GM04503 (cell line): ENCODE measurements at places on chromosomes 3 and 15.

GRCh38 chr15:33722005-33722672 is 246.2 kb upstream of the CHRM5 start:
- DNase-seq, result no peak

- DNase-seq, result no peak
These were observed 24.8 kb downstream of the SERP1 start for GRCh38 chr3:150521463-150521862.

GRCh38 chr3:179542375-179542774 is 20.4 kb upstream of the ACTL6A start:
- DNase-seq, result no peak

- DNase-seq, result no peak
These were observed 50.9 kb downstream of the BOC start for GRCh38 chr3:113262304-113262665.

DNA sequence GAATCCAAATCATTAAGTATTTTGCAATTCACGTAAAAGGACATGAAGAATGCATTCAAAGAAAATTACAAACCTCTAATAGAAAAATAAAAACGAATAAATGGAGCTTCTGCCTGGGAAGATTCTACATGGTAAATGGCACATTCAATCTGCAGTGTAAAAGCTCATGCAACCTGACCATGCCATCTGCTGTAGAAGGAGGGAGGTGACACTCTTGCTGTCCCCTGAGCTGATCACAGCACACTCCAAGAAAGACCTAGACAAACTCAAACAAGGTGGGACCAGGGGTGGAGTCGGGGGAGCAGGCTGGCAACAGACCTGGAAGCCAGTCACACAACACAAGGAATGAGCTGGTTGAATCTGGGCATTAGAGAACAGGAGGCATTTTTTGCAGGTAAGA is 101.8 kb downstream of the BDH1 start:
- no peak for DNase-seq

GRCh38 chr3:29972320-29972993 is 633.9 kb upstream of the TGFBR2 start:
- DNase-seq, result peak; percentile 78

DNA sequence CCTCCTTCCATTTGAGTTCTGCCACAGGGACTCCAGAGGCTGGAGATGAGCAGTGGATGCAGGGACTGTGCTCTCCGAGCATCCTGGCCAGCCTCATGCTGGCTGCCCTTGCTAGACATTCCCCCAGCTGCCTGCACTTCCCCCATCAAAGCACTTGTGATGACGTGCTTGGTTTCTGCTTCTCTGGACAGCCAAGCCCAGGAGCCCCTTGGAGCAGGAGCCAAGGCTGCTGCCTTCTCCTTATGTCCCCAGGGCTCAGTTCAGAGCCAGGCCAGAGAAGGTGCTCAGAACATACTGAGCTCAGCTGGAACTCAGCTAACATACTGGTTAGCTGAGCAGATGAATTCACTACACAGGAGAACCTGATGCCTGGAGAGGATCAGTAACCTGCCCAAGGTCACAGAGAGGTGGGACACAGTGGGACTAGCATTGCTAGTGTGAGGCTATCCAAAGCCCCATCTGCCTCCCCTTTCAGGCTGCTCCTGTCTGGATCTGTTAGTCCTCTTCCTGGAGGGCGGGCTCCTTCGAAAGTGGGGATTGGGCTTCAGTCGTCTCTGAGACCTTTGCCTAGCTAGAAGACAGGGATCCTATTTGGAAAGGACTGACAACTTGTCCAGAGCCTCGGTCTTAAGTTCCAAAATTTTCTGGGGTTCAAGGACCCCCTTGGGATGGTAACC is 4.3 kb downstream of the PCBP4 start:
- DNase-seq, result no peak

DNA sequence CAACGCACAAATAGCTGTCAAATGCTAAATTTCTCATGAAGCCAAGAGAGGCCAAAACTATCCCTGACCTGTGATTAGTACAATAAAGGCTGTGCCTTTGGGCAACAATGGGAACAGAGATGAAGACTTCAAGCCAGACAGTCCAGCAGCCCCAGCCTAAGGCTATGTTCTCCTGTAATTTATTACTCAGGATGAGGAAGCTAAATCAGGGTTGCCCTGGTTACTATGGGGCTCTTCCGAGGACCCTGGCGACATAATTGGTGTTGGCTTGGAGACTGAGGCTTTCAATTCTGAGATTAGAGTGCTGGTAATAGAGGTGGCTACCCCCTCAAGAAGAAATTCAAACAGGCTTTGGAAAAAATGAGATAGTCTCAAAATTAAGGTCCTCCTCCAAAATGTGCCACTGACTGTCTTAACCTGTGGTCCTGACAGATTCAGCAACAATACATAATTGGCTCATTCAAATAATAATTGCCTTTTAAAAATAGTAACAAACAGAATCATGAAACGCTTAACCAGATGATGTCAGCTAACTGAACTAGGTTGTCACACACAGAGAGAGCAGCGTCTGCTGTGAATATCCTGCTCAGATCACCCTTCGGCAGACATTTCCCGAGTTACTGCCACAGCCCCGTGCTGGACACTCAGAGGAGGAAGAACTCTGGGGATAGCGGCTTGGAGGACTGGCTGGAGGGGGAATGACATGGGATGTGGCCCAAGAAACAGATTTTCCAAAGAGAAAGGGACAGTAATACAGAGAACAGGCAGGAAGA is 43.0 kb downstream of the NSMCE3 start:
- no peak for DNase-seq

GRCh38 chr3:123396171-123397049 is 52.5 kb downstream of the ADCY5 start:
- DNase-seq, result no peak

GRCh38 chr3:123048480-123049237 is 18.2 kb upstream of the PDIA5 start:
- DNase-seq, result no peak

DNA sequence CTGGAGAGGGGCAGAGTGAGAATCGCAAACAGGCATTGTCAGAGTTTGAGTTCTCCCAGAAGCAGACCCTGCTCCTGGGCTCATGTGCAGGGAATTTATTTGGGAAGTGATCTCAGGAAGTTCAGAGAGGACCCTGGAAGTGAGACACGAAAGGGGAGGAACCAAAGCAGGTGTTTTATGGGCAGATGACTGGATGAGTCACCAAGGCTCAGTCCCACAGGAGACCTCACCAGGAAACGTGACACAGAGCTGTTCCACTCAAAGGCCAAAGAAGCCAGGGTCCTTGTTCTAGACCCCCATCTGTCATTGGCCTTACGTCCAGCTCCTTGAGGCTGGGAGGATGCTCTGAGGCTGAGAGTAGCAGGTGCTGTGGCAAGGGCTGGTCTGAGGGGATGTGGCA is 43.4 kb upstream of the SEC22A start:
- no peak for DNase-seq

DNA sequence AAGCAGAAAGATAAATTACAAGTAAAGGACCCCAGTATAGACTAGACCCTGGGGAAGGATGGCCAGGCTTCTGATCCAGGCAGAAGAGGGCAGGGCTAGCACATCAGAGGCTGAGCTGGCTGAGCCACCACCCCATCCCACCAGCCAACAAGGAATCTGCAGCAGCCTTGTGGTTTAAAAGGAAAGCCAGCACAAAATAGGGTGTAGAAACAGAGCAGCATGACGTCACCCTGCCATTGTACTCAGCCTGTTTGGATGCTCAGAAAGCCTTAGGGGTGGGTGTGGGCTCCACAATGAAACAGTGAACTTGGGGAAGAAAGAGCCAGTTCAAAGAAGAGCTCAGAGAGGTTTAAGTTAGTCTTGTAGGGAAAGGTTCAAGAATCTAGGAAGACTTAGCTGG is 28.2 kb downstream of the DUOX1 start:
- peak; percentile 59 for DNase-seq
